NCI-H510A treated with DMSO at 0.1 percent for 48 hours (cell line): ENCODE measurements at places on chromosomes 4 and X.

- DNase-seq: no peak
Measured at GRCh38 chrX:34881671-34882070, 60.9 kb upstream of the FAM47B start.

DNA sequence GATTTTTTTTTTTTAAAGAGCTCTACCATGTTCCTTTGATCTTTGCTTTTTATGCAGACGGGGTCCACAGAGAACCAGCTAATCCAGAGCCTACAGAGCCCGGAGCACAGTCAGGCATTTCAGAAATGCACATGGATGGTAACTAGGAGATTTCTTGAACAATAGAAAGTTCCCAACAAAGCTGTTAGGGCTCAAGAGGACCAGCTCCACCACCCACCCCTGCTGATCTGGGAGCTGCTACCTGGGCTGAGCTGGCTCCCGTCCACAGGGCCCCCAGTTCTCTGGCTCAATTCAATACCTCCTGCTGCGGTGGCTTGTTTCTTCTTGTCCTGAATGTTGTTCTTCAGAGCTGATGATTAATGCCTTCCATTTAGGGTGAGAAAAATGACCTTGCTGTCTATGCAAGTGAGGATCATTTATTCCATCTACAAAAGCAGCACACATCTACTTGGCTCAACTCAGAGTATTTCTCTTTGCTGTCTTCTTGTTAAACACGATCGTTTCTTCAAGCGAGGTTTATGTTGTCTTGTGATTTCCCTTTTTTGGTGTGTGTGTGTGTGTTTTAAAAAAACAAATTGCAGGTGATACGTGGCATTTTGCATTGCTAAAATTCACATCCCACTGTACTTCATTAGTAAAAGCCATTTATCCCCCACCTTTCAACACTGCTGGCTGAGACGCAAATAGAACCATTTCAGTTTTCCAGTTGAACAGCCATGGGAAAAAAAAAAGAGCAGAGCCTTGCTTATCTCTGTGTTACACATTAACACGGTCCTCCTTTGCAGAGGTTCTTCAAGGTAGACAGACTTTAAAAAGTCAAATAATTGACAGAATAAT, 31.3 kb downstream of the IGFBP7 start:
- peak; percentile 57 for DNase-seq

DNA sequence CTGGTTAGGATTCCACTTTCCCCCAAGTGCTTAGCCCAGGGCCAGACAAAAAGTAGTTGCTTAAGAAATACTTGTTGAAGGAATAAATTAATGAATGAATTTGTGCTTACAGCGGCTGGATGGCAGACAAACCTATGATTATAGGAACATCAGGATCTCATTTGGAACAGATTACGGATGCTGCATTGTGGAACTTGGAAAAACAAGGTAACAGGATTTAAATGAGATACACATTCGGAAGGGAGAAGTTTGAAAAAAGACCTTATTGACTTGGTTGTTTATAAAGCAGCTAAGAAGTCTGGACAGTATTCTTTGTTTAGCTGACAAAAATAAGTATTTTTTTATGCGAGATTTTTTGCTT, 572 bp downstream of the EXOSC9 start:
- DNase-seq: no peak

DNA sequence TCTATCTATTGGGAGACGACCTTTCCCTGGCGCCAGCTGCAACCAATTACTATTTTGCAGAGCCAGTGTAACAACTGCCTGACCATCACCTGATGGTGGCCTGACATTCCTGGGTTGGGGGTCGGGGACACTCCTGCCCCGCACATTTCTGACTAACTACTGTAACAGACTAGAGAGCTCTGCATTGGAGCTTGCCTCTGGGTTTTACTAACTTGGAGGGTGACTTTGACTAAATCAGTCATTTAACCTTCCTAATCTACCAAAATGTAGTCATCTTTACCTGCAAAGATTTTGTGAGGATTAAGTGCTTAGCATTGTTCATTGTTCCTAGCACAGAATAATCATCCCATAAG, 37.5 kb upstream of the ABCG2 start:
- no peak for DNase-seq

- DNase-seq: no peak
Measured at GRCh38 chr4:184775854-184776555, 42.1 kb upstream of the CENPU start.
